ENCODE measurements at places on chromosomes 11 and 22.

- DNase-seq, result no peak
Measured at GRCh38 chr11:1295086-1295485, 14.3 kb downstream of the TOLLIP start.

DNA sequence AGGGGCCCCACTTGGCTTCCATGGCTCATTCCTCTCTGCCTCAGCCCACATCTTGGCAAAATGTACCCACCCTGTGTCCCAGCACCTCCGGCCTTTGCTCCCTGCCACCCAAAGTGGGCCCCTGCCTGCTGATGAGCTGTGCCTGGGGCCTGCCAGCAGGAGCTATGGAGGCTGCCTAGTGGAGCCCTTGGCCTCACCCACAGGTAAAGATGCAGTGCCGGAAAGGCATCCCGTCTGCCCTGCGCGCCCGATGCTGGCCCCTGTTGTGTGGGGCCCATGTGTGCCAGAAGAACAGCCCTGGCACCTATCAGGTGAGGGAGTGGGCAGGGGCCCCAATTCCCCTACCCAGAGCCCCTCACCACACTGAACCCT lies 1.3 kb downstream of the TBC1D10C start:
- DNase-seq, result no peak

DNA sequence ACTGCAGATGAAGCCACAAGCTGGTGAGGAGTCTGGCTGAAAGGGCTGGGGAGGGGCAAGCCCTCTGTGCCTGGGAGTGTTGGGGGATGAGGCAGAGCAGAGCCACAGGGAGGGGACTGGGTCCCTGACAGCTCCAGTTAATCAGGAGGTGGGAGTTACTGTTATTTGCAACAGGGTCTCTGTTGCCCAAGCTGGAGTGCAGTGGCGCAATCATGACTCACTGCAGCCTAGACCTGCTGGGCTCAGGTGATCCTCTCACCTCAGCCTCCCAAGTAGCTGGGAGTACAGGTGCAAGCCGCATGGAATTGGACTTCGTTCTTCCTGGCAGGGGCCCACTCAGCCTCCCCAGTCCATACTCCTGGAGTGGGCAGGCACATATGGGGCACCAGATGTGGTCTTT lies 7.7 kb downstream of the SCN2B start:
- no peak for DNase-seq

DNA sequence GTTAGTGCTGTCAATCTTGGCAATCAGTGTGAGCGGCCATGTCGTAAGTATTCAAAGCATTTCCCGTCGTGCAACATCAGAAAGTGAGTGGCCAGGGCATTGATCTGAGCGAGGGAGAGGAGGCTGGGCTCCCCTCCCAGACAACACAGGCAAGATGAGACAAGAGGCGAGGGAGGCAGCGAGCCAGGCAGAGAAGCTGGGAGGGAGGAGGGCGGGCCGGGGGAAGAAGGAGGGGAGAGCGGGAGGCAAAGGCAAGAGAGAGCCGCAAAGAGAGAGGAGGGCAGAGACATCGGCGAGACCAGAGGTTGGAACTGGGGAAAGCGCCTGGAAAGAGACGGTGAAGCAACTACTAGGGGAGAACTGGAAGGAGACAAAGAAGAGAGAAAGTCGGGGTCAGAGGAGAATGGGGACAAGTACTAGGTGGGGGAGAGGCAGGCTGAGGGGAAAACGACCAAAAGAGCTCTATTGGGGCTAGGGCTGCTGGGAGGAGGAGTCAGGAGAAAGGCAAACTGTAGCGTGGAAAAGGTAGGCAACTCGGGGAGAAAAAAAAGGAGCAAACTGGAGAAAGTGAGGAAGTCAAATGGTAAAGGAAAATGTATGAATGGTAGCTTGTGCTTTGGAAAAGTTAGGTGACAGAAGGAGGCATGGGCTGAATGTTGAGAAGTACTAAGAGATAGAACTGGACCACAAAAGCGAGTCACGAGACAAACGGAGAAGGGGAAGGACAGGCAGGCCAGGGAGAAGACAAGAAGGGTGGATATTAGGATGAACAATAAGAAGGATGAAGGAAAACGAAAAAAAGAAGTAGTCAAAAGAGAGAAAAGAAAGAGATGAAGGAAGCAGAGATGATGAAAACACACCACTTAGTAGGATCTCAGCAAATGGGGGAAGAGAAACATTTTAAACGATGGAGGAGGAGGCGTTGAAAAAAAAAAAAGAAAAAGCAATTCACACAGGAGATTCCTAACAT lies 130.5 kb upstream of the C11orf58 start:
- DNase-seq, result peak; percentile 70

- peak; percentile 58 for DNase-seq
Measured at GRCh38 chr11:75429902-75430713, 2.9 kb downstream of the KLHL35 start.

DNA sequence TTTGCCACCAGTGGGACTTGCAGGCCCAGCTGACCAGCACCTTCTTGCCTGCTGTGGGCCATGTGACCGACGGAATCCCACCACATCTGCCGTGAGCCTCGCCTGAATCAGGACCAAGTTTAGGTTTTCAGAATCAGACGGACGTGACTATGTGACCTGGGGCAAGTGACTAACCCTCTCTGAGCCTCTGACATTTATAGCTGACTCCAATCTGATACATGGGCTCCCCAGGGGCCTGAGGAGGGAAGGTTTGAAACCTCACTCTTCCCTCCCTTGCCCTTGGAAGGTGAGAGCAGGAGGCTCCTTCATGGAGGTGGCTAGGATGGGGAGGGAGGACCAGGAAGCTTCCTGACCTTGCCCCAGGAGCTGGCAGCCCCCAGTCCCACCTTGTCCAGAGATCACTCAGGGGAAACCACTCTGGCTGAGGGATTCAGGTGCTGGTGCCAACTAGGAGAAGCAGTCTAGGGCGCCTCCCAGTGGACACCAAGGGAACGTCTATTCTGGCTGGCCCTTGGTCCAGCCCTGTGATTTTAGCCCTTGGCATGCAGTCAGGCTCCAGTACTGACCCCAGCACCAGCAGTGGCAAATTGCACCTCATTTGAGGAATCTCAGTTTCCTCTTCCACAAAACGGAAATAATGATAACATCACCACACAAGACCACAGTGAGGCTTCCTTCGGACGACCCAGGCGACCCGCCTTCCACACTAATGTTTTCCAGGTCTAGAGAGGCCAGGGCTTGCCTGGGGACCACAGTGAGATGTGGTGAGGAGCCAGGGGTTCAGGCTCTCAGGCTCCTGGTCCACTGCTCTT lies 47.2 kb upstream of the SYT7 start:
- peak; percentile 47 for DNase-seq

DNA sequence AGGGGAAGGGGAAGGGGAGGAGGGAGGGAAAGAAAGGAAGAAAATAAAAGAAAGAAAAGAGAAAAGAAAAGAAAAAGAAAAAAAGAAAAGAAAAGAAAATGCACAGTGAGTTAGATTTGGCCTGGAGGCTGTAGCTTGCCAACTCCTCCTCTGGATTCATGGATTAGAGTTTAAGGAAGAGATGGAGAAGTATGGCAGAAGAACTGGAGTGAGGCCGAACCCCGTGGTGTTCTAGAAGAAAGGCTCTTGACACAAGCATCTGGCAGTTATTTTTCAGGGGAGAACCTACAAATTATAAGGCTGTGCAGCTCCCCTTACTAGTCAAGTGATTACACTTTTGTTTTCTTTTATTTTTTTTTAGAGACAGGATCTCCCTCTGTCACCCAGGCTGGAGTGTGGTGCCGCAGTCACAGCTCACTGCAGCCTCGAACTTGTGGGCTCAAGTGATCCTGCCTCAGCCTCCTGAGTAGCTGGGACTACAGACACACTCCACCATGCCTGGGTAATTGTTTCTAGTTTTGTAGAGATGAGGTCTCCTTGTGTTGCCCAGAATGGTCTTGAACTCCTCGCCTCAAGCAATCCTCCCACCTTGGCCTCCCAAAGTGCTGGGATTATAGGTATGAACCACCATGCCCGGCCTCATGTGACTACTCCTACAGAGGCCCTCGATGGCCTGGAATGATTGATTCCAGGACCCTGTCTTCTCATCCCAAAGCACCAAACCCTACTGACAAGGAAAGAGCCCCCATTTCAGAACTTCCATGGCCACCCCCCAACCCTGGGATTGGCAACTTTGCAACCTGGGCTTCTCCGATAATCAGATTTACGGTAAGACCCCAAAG lies 19.5 kb downstream of the ZNF74 start:
- no peak for DNase-seq

DNA sequence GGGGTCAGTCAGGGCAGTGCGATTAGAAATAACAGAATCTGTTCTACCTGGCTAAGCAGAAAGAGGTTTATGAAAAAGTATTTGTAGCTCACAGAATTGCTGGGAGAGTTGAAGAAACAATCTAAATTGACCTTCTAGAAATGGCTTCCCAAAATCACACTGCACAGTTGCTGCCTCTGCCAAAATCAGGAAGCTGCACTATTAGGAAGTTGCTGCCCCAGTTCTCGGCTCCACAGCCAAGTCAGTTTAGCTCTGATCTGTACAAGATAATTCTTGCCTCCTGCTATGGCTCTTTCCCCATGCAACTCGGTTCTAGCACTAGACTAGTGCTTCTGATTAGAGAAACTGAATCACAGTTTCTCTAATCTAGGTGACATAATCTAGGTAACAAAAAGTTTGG lies 16.0 kb upstream of the CCDC90B start:
- DNase-seq, result no peak

GRCh38 chr11:133269267-133269666 lies 263.0 kb downstream of the OPCML start:
- no peak for DNase-seq

- peak; percentile 19 for DNase-seq
Measured at GRCh38 chr11:84558085-84558905, 1068.8 kb downstream of the DLG2 start.

- DNase-seq, result no peak
Measured at GRCh38 chr11:31340903-31341572, 28.5 kb downstream of the DCDC1 start.

GRCh38 chr11:71191201-71191600 lies 61.2 kb downstream of the SHANK2 start:
- no peak for DNase-seq

GRCh38 chr11:31641477-31642062 lies 132.0 kb downstream of the ELP4 start:
- peak; percentile 51 for DNase-seq

GRCh38 chr11:34468209-34468841 lies 29.6 kb downstream of the CAT start:
- no peak for DNase-seq

- DNase-seq, result no peak
Measured at GRCh38 chr22:44535362-44536095, 37.5 kb upstream of the RTL6 start.

- no peak for DNase-seq
Measured at GRCh38 chr11:45324459-45324858, 38.3 kb upstream of the SYT13 start.

DNA sequence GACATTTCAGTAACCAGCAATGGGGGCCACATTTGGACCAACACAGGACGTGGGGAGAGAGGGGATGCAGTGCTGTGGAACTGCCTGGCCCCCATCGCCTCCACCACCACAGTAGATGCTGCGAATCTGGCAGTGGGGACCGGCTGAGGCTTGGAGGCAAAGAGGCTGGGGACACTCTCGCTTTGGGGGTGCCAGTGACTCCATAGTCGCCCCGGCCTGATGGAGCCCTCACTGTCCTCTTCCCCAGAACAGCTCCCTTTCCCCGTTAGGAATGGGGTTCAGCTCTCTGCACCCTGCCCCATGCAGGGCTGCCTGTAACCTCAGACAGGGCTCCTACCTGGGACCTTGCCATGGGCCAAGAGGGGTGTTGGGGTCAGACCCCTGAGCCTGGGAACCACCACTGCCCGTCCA lies 1.8 kb upstream of the MUC2 start:
- DNase-seq, result no peak

GRCh38 chr11:45109400-45109799 lies 37.0 kb upstream of the PRDM11 start:
- no peak for DNase-seq

DNA sequence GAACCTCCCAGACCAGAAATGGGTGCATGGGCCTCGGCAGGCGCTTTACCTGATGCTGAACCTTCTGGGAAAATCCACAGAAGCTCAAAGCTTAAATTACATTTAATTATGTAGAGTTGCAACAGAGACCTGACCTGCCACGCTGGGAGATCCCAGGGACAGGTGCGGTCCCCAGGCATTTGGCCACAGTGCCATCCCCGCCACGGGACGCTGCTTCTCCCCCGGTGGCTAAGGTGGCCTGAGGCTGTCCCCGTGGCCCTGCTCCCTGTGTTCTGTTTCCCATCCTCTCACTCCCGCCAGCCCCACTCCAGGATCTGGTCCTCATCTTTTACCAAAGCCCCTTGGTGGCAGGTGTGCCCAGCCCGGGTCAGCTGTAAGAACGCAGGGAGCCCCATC lies 39.6 kb downstream of the GRAMD4 start:
- DNase-seq, result no peak

DNA sequence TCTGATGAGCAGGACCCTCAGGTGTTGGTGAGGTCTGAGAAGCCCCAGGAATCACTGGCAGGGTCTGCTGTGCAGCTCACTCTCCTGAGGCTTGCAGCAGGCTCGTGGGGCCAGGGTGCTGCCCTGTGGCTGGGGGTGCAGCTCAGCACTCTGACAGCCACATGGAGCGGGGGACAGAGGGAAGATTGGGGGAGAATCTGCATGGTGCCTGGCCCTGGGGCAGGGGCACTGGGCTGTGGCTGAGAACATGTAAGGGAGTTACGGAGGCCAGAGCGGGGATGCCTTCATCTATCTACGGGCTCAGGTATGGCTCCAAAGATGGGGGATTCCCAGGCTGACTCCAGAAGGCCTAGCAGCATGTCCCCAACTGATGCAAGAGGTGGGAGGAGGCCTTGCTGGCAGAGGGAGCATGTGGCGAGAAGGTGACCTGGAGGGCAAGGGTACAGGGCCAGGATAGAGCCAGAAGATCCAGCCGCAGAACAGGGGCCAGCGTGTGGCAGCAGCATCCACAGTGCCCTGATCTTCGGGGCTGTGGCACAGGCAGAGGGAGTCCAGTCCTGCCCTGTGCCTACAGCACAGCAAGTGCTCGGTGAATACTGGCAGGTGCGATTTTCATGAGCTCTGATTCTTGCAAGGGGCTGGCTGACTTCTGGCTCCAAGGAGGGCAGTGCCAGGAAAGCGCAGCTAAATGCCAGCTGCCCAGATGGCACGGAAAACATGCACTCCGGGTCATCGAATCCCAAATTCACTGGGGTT lies 184.7 kb downstream of the CTTN start:
- no peak for DNase-seq

DNA sequence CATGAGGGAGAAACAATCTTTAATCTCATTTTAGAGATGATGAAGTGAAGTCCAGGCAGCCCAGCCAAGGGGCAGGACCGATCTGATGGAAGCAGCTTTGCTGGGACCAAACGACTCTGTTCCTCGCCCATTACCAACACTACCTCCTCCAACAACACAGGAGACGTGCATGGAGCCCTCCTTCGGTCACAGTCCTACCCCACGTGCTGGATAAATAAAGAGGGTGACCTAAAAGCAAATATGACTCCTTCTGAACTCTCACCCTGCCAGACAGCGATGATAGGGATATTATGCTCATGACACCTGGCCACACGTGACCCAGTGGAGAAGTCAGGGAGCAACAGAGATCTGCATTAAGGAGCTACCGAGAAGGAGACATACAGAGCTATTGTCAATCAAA lies 26.0 kb downstream of the SCGB1A1 start:
- peak; percentile 62 for DNase-seq

- peak; percentile 35 for DNase-seq
Measured at GRCh38 chr11:130580372-130580771, 131.9 kb downstream of the ADAMTS15 start.

GRCh38 chr22:28373831-28374230 lies 305.8 kb downstream of the TTC28 start:
- no peak for DNase-seq

GRCh38 chr11:9001736-9002135 lies 2.1 kb downstream of the NRIP3 start:
- no peak for DNase-seq

GRCh38 chr11:6225896-6226295 lies 8.5 kb downstream of the FHIP1B start:
- no peak for DNase-seq

- DNase-seq, result peak; percentile 99
Measured at GRCh38 chr11:68030318-68031143, at the start of gene NDUFS8. Gene NDUFS8 (plus strand): TSS chr11:68030681. CDS start chr11:68032152, 1,471 bp downstream.

All from NCI-H2227 treated with DMSO at 0.1 percent for 48 hours (cell line).